ENCODE measurements at places on chromosomes 7 and 10.

- DNase-seq = no peak
Measured at GRCh38 chr7:3367261-3367660, 66.2 kb downstream of the SDK1 start.

DNA sequence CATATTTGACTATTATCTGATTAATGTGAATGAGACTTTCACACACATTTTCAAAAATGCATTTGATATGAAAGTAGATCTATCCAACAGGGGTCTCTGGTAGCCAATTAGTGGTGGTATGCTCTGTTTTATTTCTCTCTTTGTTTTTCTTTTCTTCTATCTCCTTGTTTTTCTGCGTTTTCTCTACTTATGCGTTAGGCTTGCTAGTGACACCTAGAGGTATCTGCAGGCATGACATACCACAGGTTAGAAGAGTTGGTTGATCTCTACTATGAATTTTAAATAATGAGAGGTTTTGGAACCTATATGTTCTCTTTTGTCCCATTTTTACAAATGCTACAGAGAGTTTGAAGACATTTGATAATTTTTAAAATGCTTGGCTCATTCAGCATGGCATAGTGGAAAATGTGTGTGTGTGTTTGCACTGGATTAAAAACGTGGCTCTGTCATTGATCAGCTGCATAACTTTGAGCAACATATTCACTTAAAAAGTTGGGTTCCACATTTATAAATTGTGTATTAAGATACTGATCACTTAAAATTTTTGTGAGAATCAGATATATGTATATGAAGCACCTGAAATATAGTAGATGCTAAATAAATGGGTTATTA, 28.1 kb upstream of the PLXDC2 start:
- no peak for DNase-seq

- DNase-seq = no peak
Measured at GRCh38 chr7:132053871-132054270, 497.4 kb upstream of the PODXL start.

GRCh38 chr7:143936087-143937009, 1.3 kb downstream of the OR2F2 start:
- no peak for DNase-seq

GRCh38 chr10:117418121-117418520, 42.9 kb upstream of the PDZD8 start:
- no peak for DNase-seq

DNA sequence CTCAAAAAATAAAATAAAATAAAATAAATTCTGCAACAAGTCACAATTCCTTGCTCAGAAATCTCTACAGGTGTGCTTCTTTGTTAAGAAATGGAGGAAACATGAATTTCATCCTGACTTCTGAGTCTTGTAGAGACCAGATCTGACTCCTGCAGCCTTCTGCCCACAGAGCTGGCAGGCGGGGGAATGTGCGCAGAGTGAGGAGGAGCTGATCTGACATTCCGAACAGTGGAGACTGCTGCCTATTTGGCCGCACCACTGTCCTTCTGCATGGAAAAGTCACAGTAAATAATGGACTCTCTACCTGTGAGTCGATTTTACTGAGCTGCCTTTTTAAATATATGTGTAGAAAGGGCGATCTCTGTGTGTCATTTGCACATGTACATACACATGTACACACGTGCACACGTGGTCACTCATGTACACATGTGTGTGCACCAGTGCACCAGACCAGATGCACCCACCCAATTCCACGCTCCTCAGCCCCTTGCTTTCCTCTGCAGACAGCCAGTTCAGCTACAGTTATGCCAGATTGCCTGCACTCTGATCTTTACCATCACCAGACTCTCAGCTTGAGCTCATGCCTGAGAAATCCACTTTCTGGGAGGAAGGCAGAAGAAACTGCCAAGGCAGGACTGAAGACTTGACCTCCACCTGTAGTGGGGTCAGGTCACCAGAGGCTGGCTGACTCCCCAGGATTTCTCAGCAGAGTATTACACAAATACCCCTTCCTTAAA, 54.9 kb downstream of the IKZF1 start:
- no peak for DNase-seq

- no peak for DNase-seq
Measured at GRCh38 chr10:67385089-67385488, 310.9 kb downstream of the CTNNA3 start.

- DNase-seq = no peak
Measured at GRCh38 chr10:6013413-6014192, 36.3 kb upstream of the IL15RA start.

- no peak for DNase-seq
Measured at GRCh38 chr10:131381576-131381975, 70.1 kb upstream of the TCERG1L start.

- DNase-seq = no peak
Measured at GRCh38 chr7:139748373-139748765, 29.4 kb downstream of the HIPK2 start.

DNA sequence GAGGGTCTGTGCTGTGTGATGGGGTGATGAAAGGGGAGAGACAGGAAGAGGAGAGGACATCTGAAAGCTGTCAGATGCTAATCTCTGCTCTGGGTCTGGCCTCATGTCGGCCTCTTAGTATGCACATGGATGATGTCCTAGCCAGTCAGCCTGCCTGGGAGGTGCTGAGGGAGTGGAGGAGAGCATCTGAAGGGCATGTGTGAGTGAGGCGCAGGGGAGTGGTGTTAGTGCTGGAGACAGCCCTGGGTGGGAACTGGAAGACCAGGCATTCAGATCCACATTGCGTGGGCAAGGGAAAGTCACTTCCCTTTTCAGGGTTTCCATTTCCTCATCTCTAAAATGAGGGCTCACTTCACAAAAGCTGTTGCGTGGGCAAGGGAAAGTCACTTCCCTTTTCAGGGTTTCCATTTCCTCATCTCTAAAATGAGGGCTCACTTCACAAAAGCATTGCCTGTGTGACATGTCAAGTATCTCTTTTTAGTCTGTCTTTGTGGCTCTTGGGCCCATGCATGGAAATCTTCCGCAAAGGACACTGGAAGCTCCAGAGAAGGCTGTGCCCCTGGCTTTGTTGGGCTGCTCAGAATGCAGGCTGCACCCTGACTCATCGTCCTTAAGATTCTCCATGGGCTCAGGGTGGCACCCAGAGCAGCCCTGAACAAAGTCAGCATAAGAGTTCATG, 10.0 kb downstream of the SFTPD start:
- no peak for DNase-seq

DNA sequence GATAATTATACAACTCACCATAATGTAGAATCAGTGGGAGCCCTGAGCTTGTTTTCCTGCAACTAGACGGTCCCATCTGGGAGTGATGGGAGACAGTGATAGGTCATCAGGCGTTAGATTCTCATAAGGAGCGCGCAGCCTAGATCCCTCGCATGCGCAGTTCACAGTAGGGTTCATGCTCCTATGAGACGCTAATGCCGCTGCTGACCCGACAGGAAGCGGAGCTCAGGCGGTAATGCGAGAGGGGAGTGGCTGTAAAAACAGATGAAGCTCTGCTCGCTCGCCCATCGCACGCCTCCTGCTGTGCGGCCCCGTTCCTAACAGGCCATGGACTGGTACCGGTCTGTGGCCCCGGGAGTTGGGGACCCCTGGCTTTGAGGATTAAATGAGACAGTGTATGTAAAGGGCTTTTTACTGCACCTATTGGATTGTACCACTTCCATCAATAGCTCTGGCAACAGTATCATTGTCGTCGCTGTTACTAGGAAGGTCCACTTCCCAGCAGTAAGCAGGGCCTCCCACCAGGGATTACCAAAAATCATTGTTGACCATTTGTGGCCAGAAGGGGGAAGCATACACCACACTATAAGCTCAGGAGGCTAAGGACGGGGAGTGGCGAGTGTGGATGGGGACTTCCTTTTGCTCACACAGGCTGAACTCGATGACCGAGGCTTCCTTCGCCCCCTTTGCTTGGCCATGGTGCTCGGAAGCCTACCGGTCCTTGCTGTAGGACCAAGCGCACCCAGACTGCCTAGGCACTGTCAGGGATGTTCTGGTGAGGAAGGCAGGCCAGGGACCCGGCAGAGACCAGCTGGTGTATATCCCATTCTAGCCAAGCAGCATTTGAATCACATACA, 26.4 kb downstream of the AKR1B1 start:
- DNase-seq = peak; percentile 43

GRCh38 chr10:106917452-106918055, 247.0 kb downstream of the SORCS1 start:
- no peak for DNase-seq

GRCh38 chr10:33193701-33194521, 140.6 kb downstream of the NRP1 start:
- DNase-seq = no peak

GRCh38 chr7:65216469-65216868, 157.2 kb upstream of the ZNF92 start:
- DNase-seq = peak; percentile 41

DNA sequence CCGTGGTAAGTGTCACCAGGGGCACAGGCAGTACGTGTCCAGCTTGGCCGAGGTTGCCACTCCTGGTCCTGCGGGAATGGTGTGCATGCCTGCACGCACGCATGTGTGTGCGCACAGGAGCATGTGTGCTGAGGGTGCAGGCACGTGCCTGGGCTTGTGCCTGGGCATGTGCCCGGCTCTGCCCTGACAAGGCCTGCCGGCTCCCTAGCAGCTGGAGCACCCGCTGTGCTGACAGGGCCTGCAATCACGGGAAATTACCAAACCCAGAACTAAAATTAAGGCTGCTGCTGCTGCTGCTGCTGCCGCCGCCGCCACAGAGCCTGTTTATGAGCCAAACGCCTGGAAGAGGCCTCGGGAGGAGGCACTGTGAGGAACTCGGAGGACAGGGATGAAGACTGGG, 28.7 kb downstream of the GHRHR start:
- no peak for DNase-seq

- DNase-seq = no peak
Measured at GRCh38 chr10:58457761-58458616, 54.7 kb upstream of the BICC1 start.

GRCh38 chr7:130433301-130433700, 7.5 kb downstream of the CEP41 start:
- DNase-seq = no peak

DNA sequence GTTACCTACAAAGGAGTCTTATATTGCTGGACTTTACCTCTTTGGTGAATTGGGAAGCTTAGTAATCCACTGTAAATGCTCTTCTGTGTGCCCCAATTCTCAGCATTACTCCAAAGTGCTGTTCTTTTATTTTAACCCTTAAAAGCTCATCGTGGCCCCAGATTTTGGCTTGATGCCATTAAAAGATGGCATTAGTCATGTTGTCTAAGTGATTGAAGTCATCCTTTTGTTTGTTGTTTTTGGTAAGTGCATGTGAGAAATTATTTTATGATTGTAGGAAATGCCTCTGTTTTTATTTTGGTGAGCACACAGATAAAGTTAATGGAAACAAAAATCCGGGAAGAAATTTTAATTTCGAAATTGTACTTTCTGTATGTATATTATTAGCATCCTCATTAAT, 82.5 kb upstream of the GATA3 start:
- DNase-seq = no peak

DNA sequence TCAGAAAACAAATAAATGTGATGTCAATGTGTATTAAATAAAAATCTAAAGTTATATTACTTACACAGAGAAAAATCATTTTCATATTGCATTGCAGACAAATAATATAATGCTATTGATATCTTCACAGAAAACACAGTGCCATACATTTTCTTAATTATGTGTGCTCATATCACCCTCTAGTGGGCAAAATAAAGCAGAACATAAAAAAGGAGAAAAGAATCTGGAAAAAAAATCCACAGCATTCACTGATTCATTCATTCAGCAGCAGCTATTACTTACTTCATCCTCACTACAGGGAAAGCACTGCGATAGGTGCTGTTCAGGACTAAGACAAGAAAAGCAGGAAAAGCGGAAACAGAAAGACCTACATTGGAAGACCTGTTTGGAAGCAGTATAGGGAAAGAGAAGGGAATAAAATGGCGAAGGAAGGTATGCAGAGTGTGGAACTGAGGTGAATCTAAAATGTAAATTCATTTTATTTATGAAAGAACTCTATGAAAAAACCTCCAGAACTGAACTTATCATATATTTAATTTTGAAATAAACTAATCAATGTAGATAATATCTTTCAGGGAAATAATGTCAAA, 73.2 kb downstream of the POT1 start:
- DNase-seq = no peak

- DNase-seq = no peak
Measured at GRCh38 chr7:136496551-136496950, 371.9 kb upstream of the CHRM2 start.

- DNase-seq = no peak
Measured at GRCh38 chr7:99476107-99476506, 3.4 kb downstream of the ZNF789 start.

GRCh38 chr10:62244785-62245467, 23.7 kb downstream of the RTKN2 start:
- DNase-seq = peak; percentile 7

GRCh38 chr7:51467384-51468017, 150.9 kb upstream of the COBL start:
- no peak for DNase-seq

Data from activated CD4-positive, CD25-positive, alpha-beta regulatory T cell (primary cell).